ENCODE measurements at places on chromosomes 6 and 20.

DNA sequence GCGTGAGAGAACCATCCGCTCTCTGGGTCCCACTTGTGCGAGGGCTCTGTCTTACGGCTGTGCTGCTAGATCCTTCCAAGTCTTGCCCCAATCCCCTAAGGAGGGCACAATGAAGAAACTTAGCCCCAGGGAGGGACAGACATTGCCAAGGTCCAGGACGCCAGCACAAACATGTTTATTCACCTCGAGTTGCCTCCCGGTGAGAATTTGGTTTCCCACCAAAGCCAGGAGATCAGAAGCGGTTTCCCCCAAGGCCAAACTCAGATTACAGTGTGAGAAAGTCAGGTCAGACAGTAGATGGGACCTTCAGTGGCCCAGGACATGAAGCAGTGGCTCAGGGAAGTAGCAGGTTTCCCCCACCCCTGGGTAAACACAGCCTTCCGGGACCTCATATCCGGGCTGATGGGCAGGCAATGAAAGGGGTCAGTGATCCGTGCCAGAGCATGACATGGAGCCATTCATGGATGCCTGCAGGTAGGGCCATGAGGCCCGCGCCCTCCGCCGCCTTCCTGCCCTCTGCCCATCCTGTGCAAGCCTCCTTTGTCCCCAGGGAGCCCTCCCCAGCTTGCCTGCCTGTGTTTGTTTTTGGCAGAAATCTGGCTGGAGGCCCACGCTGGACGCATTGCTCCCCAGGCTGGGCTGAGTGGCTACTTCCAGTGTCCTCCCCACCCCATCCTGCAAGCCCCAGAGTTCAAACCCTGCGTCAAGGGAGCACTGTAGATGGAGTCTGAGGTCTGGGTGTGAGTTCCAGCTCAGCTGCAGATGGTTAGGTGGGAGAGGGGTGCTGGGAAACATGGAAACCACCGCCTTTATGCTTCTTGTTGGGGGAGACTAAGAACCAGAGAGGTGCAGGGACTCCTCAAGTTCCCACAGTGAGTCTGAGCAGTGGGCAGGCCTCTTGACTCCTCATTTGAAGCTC is 2.0 kb downstream of the BPIFB2 start:
- DNase-seq = no peak

- DNase-seq = peak; percentile 55
Observed at GRCh38 chr6:105087571-105088211, 92.1 kb downstream of the POPDC3 start.

- no peak for DNase-seq
Observed at GRCh38 chr20:38854654-38855066, 49.2 kb downstream of the PPP1R16B start.

GRCh38 chr6:11002176-11002575 is 41.9 kb downstream of the ELOVL2 start:
- DNase-seq = no peak

GRCh38 chr20:43778375-43778774 is 51.6 kb upstream of the GTSF1L start:
- no peak for DNase-seq

DNA sequence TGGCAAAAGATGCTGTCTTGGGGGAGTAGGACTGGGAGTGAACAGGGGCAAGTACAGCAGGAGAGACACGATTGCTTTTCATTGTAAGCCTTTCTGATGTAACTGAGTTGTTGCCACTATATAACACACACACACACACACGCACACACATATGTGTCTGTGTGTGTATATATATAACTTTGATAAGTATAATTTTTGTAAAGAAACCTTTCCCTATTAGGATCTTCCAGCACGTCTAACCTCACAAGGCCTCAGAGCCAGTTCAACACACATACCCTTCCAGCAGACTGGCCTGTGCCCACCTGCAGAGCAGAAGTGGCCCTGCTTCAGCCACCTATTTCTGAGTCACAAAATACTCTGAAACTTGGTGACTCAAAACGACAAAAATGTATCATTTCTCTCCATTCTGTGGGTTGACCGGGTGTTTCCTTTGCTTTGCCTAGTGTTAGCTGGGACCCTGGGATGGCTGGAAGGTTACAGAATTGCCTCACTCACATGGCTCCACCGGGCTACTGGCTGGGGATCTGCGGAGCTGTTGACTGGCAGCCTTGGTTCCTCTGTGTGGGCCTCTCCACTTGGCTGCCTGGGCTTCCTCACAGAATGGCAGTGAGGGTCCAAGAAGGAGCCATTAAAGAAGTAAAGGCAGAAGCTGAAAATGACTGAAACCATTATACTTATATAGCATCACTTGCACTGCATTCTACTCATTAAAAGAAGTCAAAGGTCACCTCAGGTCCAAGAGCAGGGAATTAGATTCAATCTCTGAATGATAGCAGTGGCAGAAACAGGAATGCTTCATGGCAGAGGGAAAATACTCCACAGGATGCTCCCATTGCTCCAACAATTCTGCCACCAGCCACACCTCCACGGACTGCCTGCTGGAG is 126.4 kb downstream of the BANF2 start:
- DNase-seq = no peak

DNA sequence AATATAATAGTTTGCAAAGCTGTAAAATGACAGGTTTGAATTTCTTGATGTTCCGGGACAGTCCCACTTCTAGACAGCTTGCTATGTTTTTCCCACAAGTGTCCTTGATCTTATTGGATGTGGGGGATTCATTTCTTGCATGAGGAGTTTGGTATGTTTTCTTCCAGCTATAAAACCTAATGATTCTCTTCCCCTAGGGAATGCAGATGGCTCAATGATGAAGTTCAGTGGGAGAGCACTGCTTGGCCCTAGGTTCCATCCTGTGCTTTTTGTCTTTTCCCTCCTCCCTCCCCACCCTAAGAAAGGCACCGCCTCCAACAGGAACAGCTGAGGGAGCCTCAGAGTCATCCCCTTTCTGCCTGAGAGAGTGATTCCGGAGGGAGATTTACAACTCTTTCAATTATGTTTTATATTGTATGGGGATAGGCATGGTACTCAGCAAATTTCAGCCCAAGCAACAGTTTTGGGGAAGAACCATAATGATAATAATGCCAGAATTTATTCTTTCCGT is 149.2 kb downstream of the PHACTR1 start:
- no peak for DNase-seq

- DNase-seq = no peak
Observed at GRCh38 chr6:26311012-26311384, 54.0 kb upstream of the BTN3A2 start.

GRCh38 chr6:163386329-163386908 is 28.1 kb upstream of the QKI start:
- no peak for DNase-seq

DNA sequence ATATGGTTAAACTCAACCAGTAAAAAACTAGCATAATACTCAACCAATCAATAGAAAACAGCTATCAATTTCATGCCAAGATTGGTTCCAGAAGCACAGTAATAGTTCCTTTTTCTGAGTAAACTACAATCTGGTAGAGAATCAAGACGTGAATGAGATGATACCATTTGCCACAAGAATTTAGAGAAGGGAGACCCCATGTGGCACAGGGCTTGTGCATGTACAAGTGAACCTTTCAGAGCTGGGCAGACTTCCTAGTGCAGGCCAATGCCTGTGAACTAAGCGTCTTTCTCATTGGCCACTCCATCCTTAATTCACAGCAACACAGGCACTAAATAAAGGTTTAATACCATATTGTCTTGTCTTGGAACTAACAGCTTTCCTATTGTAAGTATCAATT is 213.5 kb downstream of the RFPL4B start:
- DNase-seq = no peak

DNA sequence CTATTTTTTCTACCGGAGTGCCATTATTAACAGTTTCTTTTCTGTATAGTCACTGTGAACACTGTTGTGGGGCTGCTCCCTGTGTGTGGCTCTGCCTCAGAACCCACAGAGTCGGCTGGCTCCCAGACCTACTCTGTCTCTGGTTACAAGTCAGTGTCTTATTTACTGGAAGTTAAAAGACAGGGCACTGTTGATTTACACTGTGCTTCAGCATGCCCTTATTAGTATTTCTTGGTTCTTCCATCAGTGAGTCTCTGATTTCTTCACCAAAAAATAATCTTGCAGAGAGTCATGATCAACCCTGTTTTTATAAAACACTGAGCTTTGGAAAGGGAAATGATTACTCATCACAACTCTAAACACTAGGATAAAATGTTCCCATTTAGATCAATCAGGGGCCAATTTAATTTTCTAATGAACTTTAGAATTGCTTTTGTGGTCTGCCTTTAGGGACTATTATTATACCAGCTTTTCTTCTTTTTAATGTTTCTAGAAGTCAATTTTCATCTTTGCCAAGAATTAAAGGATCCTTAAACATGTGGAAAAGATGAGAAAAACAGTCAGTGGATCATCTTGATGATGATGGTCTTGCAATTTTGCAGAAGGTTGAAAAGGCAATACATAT is 92.6 kb downstream of the UTRN start:
- DNase-seq = no peak

GRCh38 chr6:164022632-164023031 is 608.1 kb downstream of the QKI start:
- peak; percentile 65 for DNase-seq

DNA sequence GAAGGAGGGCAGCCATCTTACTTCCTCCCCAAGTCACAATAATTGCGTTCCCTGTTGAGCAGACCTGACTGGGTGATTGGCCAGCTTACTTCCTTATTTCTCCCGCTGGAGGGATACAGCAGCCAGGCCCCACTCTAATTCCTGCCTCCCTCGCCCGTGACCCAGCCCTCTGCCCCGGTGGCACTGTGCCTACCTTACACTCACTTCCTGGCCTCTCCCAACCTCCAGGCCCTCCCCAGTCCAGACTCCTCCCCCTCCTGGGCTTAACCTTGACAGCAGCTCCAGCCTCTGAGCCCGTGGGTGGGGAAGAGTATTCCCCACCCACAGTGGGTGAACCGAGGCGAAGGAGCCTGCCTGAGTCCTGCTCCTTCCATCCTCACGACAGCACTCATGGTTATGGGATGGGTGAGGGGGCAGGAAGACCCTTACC is 3.0 kb downstream of the BAK1 start:
- DNase-seq = no peak

DNA sequence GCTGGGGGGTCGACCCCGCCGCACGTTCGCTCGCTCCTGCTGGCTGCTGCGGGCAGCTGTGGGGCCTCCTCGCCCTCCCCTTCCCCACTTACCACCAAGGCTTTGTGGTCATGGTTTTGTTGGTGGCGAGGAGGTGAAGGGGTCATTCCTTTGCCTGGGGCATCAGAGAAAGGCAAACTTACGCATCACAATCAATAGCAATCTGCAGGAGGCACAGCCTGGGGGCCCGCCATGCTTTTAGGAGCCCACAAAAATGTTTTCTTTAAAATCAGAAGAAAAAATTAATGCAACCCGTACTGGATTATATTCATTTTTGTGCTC is 137.0 kb downstream of the IMPG1 start:
- DNase-seq = no peak

DNA sequence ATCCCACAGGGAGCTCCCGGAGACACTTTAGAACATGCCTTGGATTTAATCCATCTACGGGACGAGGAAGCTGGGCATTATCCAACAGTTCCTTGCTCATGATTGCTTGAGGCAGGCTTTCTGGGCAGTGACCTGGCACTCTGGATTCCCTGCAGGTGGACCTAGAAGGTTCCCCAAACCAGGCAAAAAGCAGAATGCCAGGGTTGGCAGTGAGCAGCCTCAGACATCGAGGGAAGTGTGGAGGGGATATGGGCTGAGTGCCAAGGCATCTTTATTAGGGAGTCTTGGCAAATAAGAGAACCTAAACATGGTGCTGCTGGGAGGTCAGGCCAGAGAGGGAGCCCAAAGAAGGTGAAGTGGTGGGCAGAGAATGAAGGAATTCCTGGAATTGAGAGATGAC is 158.5 kb downstream of the CD83 start:
- DNase-seq = no peak

DNA sequence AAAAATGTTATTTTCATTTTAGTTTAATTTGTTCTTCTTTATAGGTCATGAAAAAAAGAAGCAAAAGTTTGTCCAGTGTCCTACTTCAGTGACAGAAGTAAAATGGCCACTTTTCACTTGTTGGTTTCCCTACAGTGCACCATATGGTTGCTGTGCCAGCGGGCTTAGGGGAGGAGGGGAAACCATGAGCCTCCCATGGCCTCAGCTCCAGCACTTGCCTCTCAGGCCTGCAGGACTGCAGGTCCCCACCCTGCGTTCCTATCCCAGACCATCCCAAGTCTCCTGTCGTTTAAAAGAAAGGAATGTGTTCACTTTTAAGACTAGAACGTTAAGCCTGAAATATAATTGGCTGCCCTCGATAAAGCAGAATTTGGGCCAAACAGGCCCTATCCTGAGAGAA is 210.0 kb upstream of the TAB2 start:
- DNase-seq = no peak

DNA sequence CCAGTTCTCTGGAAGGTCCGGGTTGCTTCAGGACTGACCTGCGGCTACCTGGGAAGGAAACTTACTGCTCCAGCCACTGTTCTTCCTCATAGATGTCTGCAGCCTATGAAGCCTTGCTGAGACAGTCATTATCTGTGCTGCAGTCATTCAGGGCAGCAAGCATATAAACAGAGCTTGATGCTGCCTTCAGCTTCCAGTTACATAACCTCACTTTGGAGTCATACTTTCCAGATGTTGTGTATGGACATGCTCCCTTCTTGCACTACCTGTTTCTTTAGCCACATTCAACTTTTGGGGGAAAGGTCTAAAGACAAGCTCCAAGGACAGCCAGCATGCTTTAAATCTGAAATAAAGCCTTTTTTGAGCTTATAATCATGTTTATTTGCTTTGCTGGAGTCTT is 98.1 kb downstream of the SLC24A3 start:
- no peak for DNase-seq

DNA sequence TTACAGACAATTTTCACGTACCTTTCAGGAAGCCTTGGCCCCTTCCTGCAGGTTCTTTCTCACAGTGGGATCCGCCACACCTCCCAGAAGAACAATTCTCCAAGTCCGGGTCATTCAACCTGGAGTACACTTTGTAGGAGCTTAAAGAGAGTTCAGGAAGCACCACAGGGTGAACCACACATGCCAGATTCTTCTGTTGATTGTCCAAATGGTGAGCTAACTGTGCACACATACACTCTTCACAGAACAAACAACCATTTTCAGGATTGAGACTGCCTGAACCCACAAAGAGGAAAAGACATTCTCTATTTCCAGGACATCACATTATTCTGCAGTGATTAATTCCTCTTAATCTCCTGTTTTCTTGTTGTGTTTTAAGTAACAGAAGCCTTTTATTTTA is 51.0 kb downstream of the SCGN start:
- DNase-seq = no peak

DNA sequence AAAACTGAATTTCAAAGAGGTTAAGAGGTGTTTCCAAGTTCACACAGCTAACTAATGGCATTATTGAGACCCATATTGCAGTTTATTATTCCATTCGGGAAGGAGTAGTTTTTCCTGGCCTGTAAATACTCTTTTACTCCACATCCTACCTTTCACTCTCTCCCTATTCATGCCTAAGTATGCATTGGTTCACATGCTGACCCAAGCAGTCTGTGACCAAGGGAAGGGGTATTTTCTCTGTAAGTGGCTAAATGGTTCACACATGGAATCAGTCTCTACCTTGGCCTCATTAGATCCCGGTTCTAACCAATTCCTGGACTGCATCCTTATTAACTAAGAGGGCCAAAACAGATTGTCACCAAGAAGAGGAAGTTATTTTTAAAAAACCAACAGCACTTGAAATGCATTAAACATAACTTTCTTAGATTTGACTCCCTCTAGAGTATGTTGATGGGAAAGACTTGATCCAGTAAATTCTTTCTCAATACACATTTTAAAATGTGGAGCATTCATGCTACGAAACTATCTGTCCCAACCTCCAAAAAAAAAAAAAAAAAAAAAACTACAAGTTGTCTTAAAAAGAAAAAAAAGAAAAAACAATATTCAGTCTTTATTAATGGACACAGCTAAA is 17.8 kb upstream of the RSPO3 start:
- no peak for DNase-seq
